ENCODE measurements at places on chromosomes 5 and 9.
A peak's percentile ranks its signal among the peaks of the same experiment; 100 is the strongest.

DNA sequence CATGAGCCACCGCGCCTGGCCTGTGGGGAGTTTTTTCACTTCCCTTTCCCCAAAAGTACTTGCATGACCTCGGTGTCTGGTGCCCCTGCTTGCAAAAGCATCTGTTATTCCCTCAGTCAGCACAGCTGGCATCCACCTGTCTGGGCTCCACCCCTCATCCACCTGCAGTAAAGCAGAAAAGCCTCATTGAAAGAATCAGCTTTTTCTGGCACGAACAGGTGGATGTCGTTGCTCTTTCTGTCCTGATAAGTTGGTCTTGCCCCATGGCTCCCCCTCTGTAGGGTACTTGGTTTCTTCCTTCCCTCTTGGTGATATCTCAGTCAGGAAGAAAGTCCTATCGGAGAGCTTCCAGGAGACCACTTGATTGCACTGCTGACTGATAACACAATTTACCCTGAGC lies 37.4 kb downstream of the WWC1 start:
- no peak for DNase-seq

GRCh38 chr5:91521334-91521733 lies 138.2 kb upstream of the ARRDC3 start:
- no peak for DNase-seq

- peak; percentile 54 for DNase-seq
These were observed 49.6 kb downstream of the ARHGAP26 start for GRCh38 chr5:142819825-142820224.

DNA sequence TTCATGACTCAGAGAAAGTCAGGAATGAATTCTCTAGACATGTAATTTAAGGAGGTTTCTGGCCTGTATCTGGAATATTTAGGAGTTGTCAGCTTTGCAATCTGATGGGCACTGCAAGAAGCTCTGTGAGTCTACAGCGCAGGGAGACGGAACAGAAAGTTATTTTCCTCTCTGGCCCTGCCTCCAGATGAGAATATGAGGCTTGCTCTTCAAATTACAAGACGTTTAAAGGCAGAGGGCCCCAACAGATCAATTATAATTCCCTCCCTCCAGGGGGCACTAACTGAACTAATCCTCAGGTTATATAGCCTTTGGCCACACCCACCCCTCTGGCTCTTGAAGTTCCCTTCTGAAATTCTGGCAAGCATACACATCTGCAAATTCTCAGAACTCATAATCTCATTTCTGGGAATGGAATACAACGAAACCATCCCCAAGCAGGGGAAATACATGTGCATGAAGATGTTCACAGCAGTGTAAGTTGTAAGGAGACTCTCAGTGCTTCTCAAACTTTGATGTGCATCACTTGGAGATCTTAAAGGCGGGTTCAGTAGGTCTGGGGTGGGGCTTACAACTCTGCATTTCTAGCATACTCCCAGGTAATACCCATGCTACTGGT lies 307.6 kb downstream of the CWC27 start:
- peak; percentile 79 for DNase-seq

DNA sequence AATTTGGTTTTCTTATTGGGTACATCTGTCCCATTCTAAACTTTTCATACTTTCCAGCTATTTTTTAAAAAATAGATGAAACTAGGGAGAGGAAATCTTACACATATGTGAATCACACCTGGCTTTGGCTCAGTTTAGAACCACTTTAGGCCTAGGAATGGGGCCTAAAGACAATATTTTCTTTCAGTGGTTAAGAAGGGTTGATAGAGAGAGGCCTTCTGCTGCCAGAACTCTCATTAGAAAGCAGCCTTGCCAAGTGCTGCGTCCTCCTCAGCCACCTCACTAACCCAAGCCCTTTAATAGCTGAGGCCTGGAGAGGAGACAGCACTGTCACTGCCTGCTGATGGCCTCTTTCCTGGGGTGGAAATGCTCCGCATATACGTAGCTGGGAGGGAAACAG lies 167.5 kb downstream of the SAXO1 start:
- DNase-seq: no peak

- DNase-seq: no peak
These were observed 72.1 kb downstream of the ABCA1 start for GRCh38 chr9:104855807-104856206.

DNA sequence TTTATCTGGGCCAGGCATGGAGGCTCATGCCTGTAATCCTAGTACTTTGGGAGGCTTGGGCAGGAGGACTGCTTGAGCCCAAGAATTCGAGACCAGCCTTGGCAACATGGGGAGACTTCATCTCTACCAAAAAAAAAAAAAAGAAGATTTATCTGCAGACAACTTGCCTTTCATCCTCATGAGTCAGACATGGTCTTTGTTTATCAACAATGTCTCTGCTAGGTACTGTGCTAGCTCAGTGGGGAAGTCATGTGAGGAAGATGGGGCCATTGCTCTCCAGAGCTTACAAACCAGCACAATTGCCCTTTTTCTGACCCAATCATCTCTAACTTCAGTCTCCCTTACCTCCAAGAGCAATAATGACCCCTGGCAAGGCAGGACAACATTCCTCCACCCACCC lies 1.6 kb downstream of the URM1 start:
- DNase-seq: no peak

- no peak for DNase-seq
These were observed 635.0 kb upstream of the DMAC1 start for GRCh38 chr9:8434621-8435020.

DNA sequence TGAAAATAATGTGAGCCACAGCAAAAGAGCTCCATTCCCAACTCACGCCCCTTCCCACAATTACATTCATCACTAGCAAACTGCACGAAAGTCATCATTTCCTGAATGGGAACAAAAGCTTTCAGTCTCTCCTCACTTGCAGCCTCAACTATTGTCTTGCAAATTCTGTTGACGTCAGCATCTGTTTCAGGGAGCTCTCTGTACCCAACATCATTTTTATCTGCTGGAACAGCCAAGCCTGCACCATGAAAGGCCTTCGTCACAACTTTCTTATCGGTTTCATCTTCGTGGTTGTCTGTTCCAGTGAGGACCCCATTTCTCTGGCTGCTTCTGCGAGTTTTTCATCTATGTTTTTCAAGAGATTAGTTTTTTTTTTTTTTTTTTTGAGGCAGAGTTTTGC lies 14.3 kb upstream of the RNF130 start:
- no peak for DNase-seq

DNA sequence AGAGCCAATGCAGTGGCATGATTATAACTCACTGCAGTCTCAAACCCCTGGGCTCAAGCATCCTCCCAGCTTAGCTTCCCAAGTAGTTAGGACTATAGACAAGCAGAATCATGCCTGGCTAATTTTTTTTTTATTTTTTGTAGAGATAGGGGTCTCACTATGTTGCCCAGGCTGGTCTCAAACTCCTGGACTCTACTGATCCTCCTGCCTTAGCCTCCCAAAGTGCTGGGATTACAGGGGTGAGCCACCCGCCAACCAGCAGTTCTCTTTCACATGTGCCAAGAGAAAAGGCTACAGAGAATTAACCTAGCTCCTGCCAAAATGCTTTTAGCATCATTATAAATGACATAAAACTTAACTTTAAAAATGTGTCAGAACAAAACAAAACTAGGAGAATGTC lies 8.1 kb downstream of the AK3 start:
- no peak for DNase-seq

GRCh38 chr5:39264528-39264927 lies 45.2 kb upstream of the FYB1 start:
- DNase-seq: no peak

- DNase-seq: no peak
These were observed 139.3 kb downstream of the RAPGEF6 start for GRCh38 chr5:131495536-131496399.

- no peak for DNase-seq
These were observed 126.3 kb downstream of the EFNA5 start for GRCh38 chr5:107544476-107544875.

GRCh38 chr9:131679261-131680020 lies 60.4 kb downstream of the RAPGEF1 start:
- no peak for DNase-seq

GRCh38 chr5:145801195-145801594 lies 33.9 kb downstream of the PRELID2 start:
- no peak for DNase-seq

GRCh38 chr5:132110195-132110594 lies 36.6 kb downstream of the CSF2 start:
- DNase-seq: no peak

DNA sequence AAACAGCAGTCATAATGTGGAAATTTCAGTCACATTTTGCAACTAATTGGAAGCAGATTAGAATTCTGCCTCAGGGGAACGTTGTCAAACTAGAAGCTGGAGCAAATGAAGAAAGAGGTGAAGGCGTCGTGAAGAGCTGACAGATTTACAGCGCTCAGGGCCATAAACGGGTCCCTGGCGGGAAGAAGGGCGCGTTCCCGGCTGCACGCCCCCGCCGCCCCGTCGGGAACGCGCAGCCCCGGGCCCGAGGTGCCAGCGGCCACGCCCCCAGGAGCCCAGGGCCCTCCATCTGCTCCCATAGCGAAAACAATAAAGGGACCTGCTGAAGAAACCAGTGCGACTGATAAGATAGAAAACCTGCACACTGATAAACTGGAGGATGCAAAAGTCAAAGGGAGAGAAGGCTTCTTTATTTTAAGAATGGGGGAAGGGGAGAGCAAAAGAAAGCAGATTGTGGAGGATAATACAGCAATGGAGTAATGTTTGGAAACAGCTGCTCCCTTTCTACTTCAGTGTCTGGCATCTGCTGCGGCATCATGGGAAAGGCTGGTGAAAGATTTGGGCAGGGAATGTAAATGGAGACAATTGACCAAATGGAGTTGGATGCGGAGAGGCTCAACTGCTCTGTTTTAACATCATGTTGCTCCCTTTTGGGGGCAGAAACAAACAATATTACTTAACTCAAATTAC lies 11.1 kb downstream of the ZNF608 start:
- DNase-seq: peak; percentile 92

DNA sequence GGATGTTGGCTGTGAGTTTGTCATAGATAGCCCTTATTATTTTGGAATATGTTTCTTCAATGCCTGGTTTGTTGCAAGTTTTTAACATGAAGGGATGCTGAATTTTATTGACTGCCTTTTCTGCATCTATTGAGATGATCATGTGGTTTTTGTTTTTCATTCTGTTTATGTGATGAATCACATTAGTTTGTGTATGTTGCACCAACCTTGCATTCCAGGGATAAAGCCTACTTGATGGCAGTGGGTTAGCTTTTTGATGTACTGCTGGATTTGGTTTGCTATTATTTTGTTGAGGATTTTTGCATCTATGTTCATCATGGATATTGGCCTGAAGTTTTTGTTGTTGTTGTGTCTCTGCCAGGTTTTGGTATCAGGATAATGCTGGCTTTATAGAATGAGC lies 225.6 kb downstream of the PCSK1 start:
- DNase-seq: no peak

GRCh38 chr5:9502050-9502834 lies 43.6 kb downstream of the SEMA5A start:
- no peak for DNase-seq

DNA sequence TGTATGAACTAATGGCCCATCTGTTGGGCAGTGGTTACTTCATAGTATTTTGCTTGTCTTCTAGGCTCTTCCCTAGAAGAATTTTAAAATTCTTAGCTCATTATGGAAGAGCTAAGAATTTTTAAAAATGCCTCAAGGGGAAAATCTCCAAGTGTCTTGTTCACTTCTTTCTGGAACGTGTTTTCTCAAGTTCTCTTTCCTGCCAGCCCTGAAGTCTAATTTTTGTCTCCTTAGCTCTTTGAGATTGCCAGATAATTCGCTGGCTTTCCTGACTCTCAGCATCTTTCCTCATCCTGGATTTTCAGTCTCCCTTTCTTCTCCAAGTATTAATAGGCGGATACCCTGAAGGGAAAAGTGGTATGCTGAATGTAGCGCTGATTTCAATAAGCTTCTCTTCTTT lies 395.4 kb downstream of the ARRDC3 start:
- no peak for DNase-seq

DNA sequence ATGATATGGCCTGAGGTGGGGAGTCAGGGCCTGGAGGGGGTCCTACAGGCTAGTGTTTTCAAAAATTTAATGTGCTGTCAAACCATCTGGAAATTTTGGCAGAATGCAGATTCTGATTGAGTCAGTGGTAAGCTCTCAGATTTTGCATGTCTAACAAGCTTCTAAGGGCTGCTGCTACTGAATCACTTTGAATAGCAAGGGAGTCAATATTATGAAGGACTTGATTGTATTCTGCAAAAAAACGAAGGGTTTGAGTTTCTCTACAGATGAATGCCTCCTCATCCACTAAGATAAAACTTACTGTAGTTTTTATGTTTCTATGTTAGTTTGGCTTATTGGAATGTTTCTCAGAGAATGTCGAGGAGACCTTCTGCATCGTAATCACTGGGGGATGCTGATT lies 179.5 kb downstream of the TMEM38B start:
- DNase-seq: no peak

DNA sequence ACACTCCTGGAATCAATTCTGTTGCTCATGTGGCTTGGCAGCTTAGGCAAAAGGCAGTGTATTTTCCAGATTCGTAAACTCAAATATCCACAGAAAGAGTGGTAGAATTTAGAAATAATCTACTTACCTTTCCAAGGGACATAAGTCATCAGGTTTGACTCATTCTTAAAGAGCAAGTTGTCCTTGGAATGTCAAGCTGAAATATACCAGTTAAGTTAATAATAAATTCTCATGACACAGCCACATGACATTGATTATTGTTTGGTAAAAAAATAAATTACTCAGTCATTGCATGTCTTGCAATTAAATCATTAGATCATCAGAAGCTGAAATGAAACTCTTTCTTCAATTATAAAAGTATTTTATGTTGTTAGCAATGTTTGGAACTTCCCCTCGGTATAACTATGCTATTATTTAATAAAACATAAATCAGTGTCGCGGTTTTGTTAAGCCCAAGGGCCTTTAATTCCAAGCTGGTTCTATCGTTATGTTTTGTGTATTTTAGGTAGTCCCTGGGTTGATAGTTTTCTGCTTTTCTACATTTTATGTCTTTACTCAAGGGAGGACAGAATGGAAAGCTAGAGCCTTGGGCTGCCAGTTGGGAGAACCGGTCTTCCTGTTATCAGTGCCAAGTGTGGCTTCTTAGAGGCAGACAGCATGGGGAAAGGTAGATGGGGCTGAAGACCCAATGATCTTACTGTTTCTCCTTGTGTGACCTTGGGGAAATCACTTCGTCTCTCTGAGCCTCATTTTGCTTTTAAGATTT lies 79.3 kb upstream of the PRLR start:
- DNase-seq: peak; percentile 11

- DNase-seq: no peak
These were observed 30.1 kb downstream of the ADAMTSL2 start for GRCh38 chr9:133564451-133565116.

GRCh38 chr5:112417931-112418658 lies 982 bp downstream of the EPB41L4A start:
- no peak for DNase-seq

GRCh38 chr5:5695266-5695665 lies 272.8 kb downstream of the ICE1 start:
- DNase-seq: no peak

DNA sequence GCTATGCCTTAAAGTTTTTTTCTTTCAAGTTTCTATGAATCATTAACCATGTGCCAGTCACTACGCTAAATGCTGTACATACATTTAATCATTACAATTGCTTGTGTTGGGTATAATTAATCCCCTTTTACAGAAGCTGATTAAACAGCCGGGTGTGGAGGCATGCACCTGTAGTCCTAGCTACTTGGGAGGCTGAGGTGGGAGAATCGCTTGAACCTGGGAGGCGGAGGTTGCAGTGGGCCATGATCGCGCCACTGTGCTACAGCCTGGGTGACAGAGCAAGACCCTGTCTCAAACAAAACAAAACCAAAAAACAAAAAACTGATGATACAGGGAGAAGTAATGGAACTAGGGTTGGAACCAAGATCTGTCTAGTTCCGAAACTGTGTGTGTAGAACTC lies 1.2 kb upstream of the UBE2R2 start:
- DNase-seq: no peak
